Stimulated activated CD8-positive, alpha-beta memory T cell treated with anti-CD3 and anti-CD28 coated beads, Interleukin-15, amount 100 ng/mL, for 24 hours (primary cell): ENCODE measurements at places on chromosomes 16 and 17.

DNA sequence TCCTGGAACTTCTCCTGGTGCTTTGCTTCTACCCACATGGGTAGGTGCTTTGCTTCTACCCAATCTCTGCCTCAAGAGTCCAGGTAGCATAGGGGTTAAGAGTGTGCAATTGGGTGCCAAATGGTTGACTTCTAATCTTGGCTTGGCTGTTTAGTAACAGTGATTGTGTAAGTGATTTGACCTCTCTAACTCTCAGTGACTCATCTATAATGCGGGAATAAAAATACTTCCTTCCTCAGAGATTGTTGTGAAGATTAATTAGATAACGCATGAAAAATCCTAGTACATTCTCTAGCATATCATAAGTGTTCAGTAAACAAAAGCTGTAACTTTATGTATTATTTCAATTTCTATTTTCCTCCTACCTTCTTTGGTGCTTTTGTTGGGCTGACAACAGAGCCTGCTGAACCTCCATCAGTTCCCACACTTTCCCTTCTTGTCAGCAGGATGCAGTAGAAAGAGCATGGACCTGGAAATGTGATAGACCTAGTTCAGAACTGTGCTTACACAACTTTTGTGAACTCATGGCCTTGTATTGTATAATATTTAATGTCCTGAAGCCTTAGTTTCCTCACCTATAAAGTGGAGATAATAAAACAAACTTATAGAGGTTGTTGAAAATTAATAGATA lies 72.9 kb upstream of the SMIM36 start:
- no peak for DNase-seq

DNA sequence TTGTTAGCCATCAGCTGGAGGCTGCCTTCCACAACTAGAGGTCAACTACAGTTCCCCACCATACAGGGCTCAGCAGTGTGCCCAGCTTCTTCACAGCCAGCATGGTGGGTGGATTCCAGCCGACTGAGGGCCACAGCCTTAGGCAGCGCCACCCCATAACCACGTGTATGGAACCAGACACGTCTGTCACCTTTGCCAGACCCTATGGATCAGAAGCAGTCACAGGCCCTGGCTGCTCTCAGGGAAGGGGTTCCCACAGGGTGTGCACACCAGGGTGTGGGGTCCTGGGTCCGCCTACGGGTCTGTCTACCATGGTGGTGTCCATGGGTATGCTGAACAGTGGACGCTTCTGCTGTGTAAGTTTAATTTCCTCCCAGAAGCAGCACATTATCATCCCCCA lies 265.0 kb upstream of the FOXF1 start:
- no peak for DNase-seq

- DNase-seq: no peak
Observed at GRCh38 chr17:1829216-1829591, 498 bp downstream of the SMYD4 start.

GRCh38 chr17:39607851-39608130 lies at the start of gene NEUROD2:
Gene NEUROD2, minus strand, starts transcription at chr17:39607920. Its CDS starts 1,321 bp downstream, at chr17:39606599.
- DNase-seq: no peak

DNA sequence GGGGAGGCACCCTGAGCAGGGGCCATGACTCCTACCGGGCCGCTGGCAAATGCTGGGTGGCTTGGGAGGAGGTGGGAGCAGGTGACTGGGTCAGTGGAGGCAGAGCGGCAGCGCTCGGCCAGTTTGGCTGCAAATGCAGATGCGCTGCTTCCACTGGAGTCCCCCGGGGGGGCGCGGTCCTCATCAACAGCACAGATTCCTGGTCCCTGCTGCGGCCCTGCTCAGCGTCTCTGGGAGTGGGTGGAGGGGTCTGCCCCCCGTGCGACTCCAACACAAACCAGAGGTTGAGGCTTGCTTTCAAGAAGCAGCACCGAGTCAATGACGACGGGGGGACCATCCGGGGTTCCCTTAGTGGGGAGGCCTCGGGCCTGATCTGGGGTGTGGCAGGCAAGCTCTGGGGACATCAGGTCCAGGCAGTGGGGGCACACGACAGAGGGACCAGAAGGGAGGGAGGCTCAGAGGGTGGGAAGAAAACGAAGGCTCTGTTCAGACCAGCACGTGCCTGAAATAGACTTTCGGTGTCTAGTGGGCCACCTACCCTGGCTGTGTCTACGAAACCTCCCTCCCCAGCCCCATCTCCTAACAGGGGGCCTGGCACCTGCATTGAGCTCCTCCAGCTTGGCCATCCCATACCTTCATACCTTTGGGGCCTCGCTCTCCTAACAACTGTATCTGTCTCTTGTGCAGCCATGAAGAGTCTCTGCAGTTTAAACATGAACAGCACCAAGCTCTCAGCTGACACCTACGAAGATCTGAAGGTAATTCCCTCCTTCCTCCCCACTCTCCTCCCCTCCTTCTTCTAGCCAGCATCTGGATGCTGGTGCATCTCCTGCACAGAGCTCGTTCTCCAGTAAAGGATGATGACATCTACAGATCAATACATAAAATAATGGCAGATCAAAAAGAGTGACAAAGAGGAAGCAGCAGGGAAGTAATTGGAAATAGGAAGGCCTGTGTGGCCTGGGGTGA lies 72.5 kb upstream of the PLCG2 start:
- no peak for DNase-seq

- no peak for DNase-seq
Observed at GRCh38 chr16:78237841-78238240, 138.4 kb downstream of the WWOX start.

- DNase-seq: no peak
Observed at GRCh38 chr16:9114112-9114511, 22.7 kb downstream of the HAPSTR1 start.

GRCh38 chr16:71409011-71409775 lies 32.7 kb downstream of the TLE7 start:
- no peak for DNase-seq

DNA sequence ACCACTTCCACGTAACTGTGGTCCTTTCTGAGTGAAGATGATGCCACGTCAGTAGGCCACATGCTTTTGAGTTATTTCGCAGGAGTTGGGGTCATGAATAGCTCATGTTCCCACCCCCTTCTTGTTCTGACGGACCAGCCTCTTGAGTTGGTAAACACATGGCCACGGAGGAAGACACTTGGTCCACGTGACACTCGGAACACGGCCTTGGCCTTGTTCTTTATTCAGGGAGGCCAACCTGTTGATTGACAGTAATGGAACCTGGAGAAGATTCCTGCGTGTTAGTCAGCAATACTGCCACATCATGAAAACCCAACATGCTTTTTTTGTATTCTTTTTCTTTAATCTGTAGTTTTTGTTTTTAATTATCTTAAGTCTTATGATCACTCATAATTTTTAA lies 56.3 kb downstream of the SEC14L1 start:
- no peak for DNase-seq

DNA sequence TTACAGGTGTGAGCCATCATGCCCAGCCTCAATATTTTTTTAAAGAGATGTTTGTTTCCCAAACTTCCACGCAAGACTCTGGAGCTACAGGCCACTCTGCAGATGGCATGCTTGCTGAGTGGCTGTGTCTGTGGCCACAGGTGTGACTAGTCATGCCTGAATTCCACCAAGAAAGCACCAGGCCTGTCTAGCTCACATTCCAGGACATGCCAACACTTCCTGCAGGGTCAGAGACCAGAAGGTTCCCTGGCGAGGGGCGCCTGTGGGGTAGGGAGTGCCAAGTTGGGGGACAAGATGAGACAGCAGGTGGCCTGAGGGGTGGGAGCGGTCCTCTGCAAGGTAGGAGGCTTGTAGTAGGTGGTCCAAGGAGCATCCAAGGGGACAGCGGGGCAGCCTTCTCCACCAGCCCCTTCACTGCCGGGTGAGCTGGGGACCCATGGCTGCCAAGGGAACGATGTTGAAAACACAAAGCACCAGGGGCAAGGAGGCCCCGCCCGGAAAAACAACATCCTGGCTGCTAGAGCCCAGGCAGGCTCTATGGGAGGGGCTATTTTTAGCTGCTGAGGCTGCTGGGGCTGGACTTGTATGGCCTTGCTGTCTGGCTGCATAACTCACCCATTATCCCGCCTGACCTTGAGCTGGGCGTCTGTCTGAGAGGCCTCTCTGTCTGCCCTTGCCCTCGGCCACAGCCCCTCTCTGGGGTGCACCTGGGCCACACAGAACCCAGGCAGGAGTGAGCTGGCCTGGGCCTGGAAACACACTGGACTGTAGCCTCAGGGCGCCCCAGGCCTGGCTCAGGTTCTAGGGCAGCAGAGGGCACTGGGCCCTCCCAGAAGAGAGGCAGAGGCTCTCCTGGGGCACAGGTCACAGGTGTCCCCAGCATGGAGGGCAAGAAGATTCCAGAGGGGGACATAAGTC lies 5.7 kb downstream of the TRIM47 start:
- no peak for DNase-seq

GRCh38 chr17:42982266-42982665 lies 1.9 kb downstream of the RUNDC1 start:
- DNase-seq: no peak

GRCh38 chr17:9472541-9472940 lies 103.1 kb downstream of the STX8 start:
- DNase-seq: no peak

- DNase-seq: no peak
Observed at GRCh38 chr17:4643676-4644075, 2.2 kb upstream of the ALOX15 start.

GRCh38 chr16:84344781-84345180 lies 23.6 kb upstream of the ATP2C2 start:
- no peak for DNase-seq

DNA sequence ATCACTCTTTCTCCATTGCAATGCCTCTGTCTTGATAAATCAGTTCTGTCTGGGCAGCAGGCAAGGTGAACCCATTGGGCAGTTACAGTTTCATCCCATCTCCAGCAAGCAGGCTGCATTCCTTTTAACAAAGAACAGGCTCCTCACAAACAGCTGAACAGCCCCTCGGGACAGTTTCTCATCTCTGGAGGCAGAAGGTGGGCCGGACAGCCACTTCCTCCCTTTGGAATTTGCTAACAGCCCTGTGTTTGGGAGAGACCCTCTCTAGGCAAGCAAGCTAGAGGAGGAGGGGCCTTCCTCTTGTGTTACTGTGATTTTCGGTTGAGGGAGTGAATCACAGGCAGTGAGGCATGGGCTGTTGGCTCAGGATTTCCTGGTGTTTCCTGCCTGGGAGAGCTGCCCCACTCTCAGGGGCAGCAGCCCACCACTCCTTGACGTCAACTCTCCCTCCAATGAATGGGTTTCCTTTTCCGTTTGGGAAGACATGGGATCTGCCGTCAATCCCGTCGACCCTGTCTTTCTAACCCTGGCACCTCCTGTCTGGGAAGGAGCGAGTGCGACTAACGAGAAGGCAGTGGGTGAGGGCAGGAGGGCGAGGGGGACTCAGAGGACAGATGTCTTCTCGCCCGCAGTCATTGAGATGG lies 3.7 kb upstream of the PGS1 start:
- no peak for DNase-seq

DNA sequence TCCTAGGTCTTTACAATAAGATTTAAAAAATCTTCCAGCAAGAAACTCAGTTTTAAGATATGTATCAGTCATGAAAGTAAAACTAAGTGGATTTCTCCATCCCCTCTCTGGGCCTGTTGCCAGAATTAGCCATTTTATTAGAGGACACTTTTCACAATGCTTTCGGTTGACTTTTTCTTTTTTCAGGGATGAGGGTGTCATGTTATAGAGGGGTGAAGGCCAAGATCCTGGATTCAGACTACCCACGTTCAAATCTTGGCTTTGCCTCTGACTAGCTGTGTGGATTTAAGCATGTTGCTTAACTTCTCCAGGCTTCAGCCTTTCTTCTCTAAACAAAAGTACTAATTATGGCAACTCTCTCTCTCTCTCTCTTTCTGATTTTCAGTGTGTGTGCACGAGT lies 111.7 kb upstream of the COX10 start:
- no peak for DNase-seq

GRCh38 chr17:82845163-82845807 lies 5.5 kb upstream of the ZNF750 start:
- DNase-seq: no peak

- DNase-seq: no peak
Observed at GRCh38 chr16:49505556-49505955, 132.0 kb downstream of the C16orf78 start.

- DNase-seq: no peak
Observed at GRCh38 chr17:5138616-5139457, 23.0 kb downstream of the USP6 start.

DNA sequence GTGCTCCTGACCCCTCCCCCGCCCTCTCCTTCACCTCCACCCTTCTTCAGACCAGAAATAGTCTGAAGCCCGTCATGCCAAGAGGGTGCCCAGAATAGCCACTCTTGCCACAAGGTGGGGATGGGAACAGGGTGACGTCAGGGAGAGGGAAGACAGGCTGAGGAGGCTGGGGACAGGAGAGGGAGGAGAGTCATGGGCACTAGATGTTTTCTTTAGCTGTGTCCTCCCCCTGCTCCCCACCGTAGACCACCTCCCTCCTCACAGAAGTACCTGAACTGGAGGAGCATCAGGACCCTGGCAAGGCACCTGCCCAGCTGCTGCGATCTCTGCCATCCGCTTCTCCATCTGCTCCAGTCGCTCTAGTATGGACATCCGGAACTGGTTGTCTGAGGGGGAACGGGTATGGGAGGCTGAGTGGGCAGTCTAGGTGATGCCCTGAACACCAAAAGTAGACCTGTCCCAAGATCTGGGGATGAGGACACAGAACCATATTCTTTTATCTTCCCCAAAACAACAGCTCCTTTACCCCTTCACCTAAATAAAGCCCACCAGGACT lies 6.6 kb upstream of the SPAG7 start:
- DNase-seq: no peak

DNA sequence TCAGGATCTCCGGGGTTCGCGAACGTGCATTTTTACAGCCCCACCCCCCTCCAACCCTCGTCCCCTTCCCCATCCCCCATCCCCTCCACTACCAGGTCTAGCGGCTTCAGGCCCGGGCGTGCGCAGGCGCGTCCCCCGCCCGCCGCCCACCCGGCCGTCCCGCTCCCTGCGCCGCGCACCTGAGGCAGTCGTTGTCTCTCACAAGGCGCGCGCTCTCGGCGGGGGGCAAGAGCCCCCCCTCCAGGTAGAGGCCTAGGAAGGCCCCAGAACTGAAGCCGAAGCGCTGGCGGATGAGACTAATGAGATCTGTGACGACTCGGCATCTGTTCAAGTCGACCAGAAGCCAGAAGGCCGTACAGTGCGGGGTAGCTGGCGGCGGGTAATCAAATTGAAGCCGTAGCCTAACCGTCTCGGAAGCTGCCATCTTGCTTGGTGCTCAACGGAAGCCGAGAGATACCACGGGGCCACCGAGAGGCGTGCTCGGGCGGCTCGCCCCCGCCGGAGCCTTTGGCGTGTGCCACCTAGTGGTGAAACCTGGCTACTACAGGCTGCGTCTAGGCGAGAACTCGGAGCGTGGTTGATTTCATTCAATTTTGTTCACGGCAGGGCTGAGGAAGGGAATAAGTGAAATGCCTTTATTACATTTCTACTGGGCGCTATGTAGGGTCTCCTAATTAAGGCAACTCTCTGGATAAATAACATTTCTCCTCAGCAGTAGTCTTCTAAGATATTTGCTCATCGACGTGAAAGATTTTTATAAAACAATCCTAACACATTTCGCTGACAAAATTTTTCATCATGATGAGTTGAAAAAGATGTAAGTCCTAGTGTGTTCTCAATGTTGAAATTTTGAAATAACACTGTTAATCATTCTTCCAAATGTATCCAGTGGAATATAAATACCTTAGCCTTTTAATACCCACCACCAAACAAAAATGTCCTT lies at the start of gene COIL:
Gene COIL (minus strand): TSS at position 455 of the 943 bp plus-strand sequence. CDS start 31 bp downstream, at position 424.
- peak; percentile 89 for DNase-seq

- no peak for DNase-seq
Observed at GRCh38 chr17:34736611-34737010, 157.2 kb downstream of the TMEM132E start.
